ENCODE measurements at places on chromosomes 1 and 21. TPM values are rescaled to one million over a fixed set of nuclear protein-coding genes. Genes with fewer than 3 reads are reported as not detected.

MIXL1 gene
- 0.39 TPM for polyA plus RNA-seq

ZYG11A gene
- 0.04 TPM for polyA plus RNA-seq

S100A6 gene
- polyA plus RNA-seq, result 228 TPM

SLC25A34 gene
- polyA plus RNA-seq, result 4.9 TPM

NPHP4 gene
- polyA plus RNA-seq, result 3.3 TPM

CTBS gene
- polyA plus RNA-seq, result 6.6 TPM

DNA sequence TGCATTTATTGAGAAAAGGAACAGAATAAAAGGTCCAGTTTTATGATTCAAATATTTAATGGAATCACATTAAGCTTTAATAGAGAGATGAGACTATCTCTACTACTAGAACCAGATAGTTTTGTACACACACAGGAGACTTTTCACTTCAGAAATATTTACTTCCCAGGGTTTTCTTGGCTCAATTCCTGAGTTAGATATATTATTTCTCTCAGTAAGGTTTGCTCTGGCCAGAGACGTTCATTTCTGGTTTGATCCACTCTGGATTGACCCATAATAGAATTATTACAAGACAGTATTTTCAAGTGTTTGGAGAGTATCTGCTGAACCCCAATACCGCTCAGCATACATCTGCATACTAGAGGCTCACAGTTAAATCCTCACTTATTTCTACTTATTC lies 1.3 kb upstream of the RCOR3 start:
- peak; percentile 7 for DNase-seq

DNA sequence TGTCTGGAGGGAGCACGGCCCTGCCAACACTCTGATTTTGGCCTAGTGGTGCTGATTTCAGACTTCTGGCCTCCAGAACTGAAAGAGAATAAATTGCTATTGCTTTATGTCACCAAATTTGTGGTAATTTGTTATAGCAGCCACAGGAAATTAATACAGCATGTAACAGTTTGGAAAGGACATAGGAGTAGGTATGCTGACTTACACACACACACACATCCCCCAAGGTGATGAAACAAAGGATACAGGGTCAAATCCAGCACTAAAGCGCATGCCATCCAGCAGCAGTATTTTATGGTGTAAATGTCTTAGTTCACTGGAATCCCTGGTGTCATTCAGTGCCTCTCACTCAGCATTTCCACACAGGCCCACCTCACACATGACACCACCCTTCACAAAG lies 72.2 kb upstream of the MAN1A2 start:
- DNase-seq, result no peak

DNA sequence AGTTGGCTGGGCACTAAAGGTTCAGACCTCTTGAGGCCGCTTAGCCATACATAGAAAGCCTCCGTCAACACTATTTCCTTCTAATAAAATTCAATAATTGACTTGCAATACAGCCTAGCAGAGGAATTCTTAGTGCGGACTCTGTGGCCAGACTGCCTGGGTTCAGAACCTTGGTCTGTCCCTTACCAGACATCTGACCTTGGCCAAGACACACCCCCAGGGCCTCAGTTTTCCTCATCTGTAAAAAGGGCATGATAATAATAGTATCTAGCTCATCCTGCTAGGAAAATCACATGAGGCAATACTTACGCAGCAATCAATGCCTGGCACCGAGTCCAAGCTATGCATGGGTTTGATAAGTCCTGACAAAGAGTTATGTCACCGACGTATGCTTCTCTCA lies 148.2 kb upstream of the SOD1 start:
- no peak for DNase-seq

GRCh38 chr21:28489821-28490350 lies 502.8 kb downstream of the LTN1 start:
- DNase-seq, result no peak

- no peak for DNase-seq
These were observed 5.8 kb upstream of the IKBKE start for GRCh38 chr1:206464456-206464964.

GRCh38 chr21:32951041-32951440 lies 74.7 kb upstream of the OLIG2 start:
- DNase-seq, result no peak

- peak; percentile 43 for DNase-seq
These were observed 730 bp downstream of the SLC16A4 start for GRCh38 chr1:110390096-110390495.

GRCh38 chr1:18972991-18973390 lies 16.5 kb upstream of the IFFO2 start:
- no peak for DNase-seq

DNA sequence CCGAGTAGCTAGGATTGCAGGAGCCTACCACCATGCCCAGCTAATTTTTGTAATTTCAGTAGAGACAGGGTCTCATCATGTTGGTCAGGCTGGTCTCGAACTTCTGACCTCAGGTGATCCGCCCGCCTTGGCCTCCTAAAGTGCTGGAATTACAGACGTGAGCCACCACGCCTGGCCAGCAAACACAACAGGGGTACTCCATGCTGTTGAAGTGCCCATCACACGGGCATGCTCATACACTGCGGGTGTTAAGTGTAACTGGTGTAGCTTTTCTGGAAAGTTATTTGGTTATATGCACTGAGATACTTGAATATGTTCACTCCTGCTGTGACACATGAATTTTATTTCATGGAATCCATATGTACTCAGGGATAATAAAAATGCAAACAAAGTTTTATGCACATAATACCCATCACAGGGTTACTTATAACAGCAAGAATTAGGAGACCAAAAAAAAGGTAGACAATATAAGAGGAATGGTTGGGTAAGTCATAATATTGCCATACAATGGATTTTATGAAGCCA lies 9.2 kb downstream of the SRSF4 start:
- DNase-seq, result no peak

DNA sequence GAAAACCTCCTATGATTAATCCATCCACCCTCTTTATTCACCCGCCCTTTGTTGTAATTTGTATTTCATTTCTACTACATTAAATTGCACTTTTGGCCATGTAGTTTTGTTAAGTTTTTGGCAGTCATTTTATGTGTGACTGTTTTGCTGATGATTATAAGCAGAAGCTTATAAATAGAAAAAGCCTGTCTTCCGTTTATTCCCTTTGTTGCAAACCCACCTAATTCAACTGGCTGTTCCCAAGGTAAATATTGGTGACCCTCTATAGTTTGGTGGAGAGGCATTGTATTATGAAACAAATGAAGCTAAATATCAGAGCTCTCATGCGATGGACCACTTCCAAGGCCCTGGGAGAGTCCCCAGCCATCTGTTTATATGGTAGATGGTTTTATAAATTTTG lies 36.7 kb upstream of the IGSF3 start:
- DNase-seq, result no peak

DNA sequence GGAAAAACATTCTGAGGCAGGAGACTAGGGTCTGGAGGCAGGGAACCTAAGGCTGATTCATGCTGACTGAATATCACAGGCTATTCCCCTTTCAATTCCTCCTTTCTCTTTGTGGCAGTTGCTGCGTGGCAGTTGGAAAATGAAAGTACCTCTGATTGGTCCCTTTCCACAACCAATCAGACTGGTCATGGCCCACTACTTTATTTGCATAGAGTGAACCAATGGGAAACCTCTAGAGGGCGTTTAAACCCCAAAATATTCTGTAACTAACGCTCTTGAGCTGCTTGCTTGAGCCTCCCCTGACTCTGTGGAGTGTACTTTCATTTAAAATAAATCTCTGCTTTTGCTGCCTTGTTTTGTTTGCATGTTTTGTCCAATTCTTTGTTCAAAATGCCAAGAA lies 27.7 kb upstream of the VN1R5 start:
- no peak for DNase-seq

DNA sequence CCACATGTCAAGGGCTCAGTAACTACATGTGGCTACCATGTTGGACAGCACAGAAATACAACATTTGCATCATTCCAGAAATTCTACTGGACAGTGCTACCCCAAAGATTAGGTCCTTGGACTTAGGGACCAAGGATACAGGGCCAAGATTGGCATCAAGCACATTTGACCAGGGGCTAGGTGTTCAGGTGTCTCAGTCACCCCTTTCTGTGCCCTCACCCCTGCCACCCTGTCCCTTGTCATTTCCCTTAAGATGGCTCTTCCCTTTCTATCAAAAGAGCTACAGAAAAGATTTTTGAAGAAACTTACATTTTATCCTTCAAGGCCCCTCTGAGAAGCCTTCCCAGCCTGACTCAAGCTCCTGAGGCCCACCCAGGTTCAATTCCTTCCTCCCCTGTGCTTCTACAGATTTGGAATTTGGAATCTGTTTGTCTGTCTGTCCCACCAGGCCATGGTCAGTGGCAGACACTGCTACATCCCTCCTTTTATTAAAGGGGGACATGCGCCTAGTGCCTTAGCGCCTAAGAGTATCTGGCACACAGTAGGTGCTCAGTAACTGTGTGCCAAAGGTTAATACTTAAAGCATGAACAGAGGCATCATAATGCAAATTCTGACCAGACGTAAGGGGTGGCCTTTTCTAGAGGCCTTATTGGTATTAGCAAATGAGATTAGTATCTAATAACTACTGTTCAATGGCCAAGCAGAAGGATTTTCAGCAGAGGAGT lies 21.4 kb downstream of the CSF1 start:
- no peak for DNase-seq

- no peak for DNase-seq
These were observed 346.7 kb upstream of the VAMP3 start for GRCh38 chr1:7424352-7424890.
